ENCODE measurements at places on chromosomes 6 and 20.

GRCh38 chr20:6590891-6591637 lies 176.4 kb upstream of the BMP2 start:
- no peak for DNase-seq

DNA sequence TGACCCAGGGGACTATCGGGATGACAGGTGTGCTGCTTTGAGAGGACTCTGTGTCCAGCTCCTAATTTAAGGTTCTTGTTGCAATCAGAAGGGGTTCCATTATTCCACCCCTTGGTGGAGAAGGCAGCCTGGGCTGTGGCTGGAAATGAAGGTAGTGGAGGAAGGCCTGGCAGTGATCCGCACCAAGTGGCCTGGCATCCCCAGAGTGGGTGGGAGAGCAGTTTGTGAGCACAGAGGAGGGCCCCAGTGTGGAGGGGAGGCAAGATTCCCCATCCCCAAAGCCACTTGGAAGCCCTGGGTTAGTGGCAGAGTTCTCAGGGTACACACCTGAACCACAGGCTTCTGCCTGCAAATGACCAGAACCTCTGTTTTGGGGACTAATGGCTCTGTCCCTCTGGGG lies 2.3 kb downstream of the TGM3 start:
- no peak for DNase-seq

GRCh38 chr6:130431346-130431852 lies 65.6 kb downstream of the TMEM200A start:
- DNase-seq: no peak

- no peak for DNase-seq
These were observed 141.3 kb downstream of the PXDC1 start for GRCh38 chr6:3610206-3610605.

GRCh38 chr20:753136-753535 lies 15.2 kb downstream of the SLC52A3 start:
- DNase-seq: no peak

DNA sequence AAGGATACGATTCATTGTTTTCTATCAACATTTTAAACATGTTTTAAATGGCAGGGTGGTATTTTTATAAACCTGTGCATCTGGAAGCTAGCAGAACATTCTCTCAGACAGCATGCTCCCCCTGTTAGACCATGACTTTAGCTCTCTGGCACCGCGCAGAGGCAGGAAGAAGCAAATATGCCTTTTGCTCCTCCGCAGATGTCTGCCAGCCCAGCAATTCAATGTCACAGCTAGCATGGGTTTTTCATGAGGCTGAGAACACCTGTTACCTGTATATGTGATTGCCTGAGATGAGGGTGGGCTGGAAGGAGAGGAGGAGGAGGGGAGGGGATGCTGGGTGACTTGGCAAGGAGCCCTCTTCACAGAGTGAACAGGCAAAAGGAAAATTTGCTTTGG lies 6.7 kb downstream of the MTCH1 start:
- DNase-seq: peak; percentile 68

DNA sequence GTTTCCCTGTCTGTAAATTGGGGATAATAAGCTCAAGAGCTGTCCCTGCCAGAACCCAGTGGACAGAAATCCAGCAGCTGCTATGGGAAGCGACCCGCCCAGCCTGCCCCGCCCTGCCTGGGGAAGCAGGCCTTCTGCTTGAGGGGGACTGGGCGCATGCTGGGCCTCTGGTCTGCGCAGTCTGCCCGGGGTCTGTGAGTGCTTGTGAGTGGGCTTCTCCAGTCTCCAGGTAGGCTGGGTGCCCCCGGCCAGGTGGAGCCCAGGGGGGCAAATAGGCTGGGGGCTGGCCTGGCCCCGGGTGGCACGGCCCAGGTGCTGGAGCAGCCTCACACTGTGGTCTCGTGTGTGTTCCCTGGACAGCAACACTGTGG lies 648 bp upstream of the RBBP8NL start:
- no peak for DNase-seq

DNA sequence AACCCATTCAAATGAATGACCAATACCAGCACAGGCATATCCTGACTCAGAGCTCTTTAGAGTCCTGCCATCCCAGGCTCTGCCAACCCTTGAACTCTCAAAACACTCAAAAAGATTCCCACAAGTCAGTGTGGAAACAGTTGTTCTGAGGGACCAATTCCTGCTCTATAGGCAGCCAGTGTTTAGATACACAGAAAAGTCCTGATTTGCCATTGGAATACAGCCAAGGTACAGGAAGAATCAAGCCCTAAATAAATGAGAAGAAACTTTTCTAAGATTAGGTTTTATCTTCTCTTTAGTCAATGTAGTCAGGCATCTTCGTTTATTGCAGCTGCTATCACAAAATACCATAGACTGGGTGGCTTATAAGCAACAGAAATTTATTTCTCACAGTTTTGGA lies 626.8 kb upstream of the ARID1B start:
- no peak for DNase-seq

DNA sequence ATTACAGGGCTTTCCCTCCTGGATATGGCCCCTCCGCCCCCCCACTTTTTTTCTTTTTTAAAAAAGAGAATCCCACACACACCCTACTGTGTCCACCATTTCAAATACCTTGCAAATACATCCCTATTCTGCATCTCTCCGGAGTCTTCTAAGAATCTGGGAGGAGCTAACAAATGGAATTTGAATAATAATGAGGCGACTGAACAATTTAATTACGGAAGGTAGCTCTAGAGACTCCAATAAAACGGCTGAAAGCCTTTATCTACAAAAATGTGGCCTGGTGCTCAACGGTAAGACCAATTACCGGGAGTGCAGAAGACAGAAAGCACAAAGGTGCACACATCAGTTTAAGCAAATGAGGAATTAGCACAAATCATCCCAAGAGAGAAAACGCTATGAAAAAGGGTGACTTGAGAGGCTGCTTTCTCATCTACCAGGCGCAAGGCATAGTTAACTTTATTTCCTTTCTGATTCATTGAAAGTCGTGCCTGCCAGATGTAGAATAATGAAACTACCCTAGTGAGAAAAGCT lies 1.8 kb downstream of the RRAGD start:
- no peak for DNase-seq

GRCh38 chr6:40681622-40682021 lies 94.5 kb upstream of the LRFN2 start:
- no peak for DNase-seq

- DNase-seq: no peak
These were observed 86.7 kb downstream of the MAFB start for GRCh38 chr20:40602381-40602780.

- DNase-seq: no peak
These were observed 3.8 kb downstream of the RIPOR2 start for GRCh38 chr6:24931718-24932691.

GRCh38 chr20:38842558-38842981 lies 37.1 kb downstream of the PPP1R16B start:
- no peak for DNase-seq

GRCh38 chr20:57811374-57812020 lies 101.7 kb upstream of the PMEPA1 start:
- no peak for DNase-seq

DNA sequence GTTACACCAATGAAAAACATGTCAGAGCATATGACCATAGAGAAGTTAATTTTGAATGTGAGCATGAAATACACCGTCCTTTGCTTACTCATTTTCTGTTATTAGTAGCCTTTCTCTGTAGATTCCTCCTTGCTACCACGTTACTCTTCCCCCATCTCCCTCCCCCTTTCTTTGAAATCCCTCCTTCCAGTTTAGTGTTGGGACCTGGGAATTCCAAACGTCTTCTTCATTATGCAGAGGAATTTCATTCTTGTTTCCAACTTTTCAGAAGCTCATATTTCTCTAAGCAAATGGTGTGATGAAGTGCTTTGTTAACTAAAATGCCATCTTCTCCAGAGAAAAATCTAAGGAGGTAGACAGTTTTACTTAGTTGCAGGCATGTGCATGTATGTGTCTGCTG lies 122.4 kb downstream of the MCHR2 start:
- no peak for DNase-seq

GRCh38 chr20:63686492-63687321 lies 9.7 kb upstream of the TNFRSF6B start:
- DNase-seq: peak; percentile 81

- DNase-seq: no peak
These were observed 96.2 kb upstream of the HMGN3 start for GRCh38 chr6:79330704-79331103.

DNA sequence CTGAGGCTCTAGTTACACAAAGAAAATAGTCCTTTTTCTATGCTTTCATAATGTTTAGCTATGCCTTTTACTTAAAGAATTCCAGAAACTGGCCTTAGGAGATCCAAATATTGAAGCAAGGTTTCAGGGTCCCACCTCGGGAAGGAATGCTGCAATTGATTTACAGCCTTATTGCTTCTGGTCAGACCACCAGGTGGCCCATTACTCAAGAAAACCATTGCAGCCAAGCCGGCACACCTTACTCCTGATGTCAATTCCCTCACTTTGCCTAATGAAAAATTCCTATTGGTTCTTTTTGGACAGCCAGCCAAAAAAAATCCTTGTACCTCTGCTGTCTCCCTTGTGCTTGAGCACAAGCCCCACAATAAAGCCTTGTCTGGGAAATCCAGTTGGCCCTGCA lies 173.9 kb downstream of the LMBRD1 start:
- no peak for DNase-seq

- no peak for DNase-seq
These were observed 216.8 kb downstream of the GJA1 start for GRCh38 chr6:121652223-121652622.

- DNase-seq: no peak
These were observed 4.2 kb downstream of the NOP56 start for GRCh38 chr20:2656471-2657117.

DNA sequence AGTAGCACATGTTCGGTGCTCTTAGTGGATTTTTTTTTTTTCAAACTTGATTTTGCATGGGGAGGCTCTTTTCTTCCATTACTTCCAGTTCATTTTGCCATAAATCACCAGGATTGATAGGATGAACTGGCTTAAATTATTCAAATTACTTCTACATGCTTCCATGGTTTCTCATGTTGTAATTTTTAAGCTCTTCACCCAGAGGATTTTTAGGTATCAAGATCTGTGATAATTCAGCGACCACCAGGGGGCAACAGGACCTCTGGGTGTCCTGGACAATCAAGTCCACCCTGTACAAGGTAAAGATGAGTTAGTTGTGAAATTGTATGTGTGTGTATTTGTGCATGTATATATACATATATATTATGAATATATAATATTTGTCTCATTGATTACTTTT lies 4.2 kb upstream of the EPHA7 start:
- no peak for DNase-seq

DNA sequence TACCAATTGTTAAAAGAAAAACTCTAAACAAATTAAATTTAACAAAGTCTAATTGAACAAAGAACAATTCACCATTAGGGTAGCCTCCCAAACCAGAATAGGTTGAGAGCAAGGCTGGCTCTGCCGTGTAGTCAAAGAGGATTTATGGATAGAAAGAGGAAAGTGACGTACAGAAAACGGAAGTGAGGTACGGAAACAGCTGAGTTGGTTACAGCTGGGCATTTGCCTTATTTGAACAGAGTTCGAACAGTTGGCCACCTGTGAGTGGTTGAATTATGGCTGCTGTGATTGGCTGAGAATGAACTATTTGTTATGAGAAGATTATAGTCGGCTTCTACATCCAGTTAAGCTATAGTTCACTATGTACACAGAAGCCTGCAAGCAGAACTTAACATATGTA lies 18.5 kb upstream of the ISM1 start:
- DNase-seq: no peak

- no peak for DNase-seq
These were observed 81.1 kb upstream of the PIM1 start for GRCh38 chr6:37088897-37089296.

Data from left ventricle myocardium superior (tissue), 1 donor.